ENCODE measurements at places on chromosomes 16 and 17. TPM values are rescaled to one million over a fixed set of nuclear protein-coding genes. Genes with fewer than 3 reads are reported as not detected.
A peak's percentile ranks its signal among the peaks of the same experiment; 100 is the strongest.

Gene NPIPA3
- not detected for total RNA-seq

Gene XYLT2
- total RNA-seq, result 30.4 TPM

Gene SLC52A1
- total RNA-seq, result not detected

Gene TMEM88
- total RNA-seq, result 1.4 TPM

Gene STXBP4
- 6.6 TPM for total RNA-seq

Gene HEATR9
- total RNA-seq, result not detected

Gene EPOP
- total RNA-seq, result 7.6 TPM

Gene ABI3
- 20.2 TPM for total RNA-seq

Gene KRT13
- not detected for total RNA-seq

Gene HS3ST3A1
- total RNA-seq, result not detected

Gene IRX5
- total RNA-seq, result 0.83 TPM

Gene RHBDF1
- total RNA-seq, result not detected

GRCh38 chr17:81842725-81843504 is 8.1 kb upstream of the PPP1R27 start:
- no peak for DNase-seq

- DNase-seq, result no peak
Observed at GRCh38 chr16:21568502-21569189, 30.7 kb upstream of the METTL9 start.

DNA sequence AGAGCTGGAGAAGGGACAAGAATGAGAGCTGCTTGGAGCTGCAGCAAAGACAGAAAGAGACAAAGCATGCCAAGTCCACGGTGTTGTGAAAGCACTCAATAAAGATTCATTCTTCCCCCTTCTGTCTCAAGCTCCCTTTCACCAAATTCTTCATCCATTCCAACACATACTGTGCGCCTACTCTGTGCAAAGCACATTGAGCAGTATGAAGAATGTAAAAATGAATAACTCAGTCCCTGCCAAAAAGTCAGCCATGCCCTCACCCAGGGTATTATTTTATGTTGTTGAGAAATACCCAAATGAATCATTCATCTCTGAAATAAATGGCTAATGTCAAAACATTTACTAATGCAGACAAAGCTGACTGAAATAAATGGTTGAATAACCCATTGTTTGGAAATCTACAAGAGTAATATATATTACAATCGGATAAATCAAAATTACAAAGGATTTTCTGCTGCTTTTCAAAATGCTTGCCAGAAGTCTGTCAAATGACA is 282.9 kb upstream of the IRX5 start:
- DNase-seq, result no peak

DNA sequence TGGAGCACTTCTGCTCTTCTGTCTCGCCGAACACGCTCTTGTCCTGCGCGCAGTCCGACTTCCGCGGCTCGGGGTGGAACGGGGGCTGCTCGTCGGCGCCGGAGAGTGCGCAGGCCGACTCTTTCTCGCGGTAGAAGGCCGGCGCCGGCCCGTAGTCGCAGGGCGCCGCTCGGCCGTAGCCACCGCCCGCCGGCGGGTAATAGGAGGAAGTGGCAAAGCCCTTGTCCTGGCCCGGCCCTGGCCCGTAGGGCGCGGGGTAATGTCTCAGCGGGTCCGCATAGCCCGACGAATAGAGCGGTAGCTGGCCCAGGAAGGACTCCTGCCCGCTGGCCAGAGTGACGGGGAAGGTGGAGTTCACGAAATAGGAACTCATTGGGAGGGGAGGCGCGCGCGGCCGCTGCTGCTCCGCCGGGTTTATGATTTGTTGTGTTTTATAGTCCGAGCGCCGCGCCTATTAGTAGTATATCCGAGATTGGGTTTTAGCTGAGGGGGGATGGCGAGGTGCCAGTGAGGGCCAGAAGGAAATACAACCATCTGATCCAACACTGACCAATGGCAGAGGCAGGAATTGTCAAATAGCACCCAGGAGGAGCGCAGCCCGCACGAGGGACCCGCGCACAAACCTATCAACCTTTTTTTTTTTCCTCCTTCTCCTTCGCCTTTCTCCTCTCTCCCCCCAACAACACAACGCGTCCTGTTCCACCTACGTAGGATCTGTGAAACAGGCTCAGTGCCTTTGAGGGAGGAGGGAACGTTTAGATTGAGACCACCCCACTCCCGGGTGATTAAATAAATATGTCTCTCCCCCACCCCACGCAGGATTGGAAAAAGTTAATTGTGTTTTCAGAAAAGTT is 4.4 kb upstream of the HOXB5 start:
- DNase-seq, result no peak

DNA sequence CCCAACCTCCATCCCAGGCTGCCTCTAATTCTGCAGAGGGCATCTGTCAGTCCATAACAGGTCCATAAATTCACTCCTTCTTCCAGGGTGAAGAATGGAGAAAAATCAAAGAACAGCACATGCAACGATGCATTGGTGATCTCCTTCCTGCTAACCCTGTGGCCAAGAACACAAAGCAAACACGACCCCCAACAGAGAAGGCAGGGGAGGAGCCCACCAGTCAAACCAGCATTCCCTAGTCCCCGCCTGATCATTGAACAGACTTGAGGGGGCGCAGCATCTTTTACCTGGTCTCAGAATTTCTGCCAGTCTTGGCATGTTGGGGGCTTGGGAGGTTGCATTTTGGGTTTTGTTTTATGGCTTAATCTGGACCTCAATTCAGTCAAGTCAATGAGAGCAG is 476.0 kb downstream of the SLC39A11 start:
- DNase-seq, result no peak

- no peak for DNase-seq
Observed at GRCh38 chr17:46869975-46870803, 18.8 kb downstream of the WNT9B start.

GRCh38 chr17:55644346-55644745 is 78.3 kb downstream of the TMEM100 start:
- DNase-seq, result no peak

DNA sequence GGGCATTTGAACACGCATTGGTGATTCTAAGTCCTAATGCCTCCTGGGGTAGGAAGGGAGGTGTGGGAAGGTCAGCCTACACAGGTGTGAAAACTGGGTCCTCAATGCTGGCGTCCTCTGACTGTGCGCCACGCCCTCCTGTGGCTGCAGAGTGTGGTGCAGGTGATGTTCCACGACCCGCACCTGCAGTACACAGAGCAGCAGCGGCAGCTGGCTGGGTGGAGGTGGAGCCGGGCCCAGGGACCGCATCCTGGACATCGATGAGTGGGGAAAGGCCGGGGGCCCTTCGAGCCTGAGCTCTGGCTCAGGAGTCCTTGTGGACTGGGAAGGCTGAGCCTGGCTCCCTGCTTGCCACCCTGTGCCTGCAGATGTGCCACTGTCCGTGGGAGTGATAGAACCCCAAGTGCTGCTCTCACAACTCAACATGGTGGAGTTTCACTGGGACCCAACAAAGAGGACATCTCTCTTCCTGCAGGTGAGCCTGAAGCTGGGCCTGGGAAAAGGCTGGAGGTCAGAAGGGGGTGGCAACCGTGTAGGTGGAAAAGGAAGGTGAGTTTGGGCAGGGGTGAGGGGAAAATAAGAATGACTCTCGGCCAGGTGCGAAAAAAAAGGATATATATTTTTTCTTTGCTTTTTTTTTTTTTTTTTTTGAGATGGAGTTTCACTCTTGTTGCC is 14.0 kb upstream of the STAC2 start:
- DNase-seq, result peak; percentile 90

- DNase-seq, result no peak
Observed at GRCh38 chr16:89048090-89048725, 45.4 kb upstream of the ACSF3 start.

DNA sequence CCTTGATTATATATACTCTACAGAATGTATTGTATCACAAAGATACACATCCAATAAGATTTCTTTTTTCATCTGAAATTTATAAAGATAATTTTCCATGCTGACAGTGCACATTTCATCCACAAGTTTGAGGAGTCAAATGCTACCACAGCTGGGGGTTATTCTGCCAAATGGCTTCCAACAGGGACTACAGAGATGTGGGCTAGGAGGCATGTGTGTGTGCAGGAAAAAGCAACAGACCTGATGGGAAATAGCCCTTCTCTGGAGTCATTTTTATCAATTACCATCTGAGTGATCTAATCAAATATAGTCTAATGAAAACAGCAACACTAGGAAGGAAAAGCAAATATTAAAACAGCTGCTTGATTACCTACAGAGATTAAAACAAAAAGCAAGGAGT is 290.5 kb downstream of the CEP112 start:
- DNase-seq, result no peak

GRCh38 chr17:37292429-37293139 is 83.2 kb upstream of the C17orf78 start:
- DNase-seq, result peak; percentile 96

GRCh38 chr16:54510685-54511221 is 224.2 kb upstream of the IRX3 start:
- no peak for DNase-seq

Measured in Karpas-422 (cell line).